Gastroesophageal sphincter (tissue), 4 donors: ENCODE measurements at places on chromosomes 3 and 15.

DNA sequence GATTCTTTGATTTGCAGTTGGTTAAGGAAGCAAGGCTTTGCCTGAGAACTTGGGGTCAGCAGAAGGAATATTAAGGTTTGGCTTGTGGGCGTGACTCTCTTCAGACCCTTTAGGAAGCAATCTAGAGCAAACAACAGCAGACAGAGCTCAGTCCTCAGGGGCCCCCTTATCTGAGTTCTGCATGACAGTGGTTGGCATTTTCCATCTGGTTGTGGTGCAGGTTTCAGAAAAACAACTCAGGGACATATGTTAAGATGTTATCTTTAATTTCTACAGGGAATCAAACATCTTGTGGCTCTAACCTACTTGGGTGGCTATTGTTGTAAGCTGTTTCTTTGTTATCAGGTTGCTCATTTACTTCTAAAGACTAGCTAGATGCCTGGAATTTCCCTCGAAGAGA is 141.4 kb downstream of the VPS8 start:
- no peak for ATAC-seq

DNA sequence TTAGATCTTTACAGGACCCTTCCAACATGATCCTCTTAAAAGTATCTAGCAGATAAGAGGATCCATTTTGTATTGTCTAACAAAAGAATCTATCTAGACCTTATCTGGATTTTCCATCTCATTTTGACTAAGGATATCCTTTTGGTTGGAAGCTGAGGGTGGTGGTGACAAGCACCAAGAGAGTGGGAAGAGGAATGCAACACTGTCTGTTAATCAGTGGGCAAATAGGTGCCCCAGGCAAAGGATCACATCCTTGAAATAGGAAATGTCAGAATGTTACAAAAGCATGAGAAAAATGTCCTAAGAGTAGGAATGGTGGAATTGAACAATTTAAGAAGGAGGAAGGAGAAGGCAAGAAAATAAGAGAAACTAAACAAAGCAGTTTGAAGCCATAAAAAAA is 420.7 kb upstream of the CNTN3 start:
- no peak for ATAC-seq

DNA sequence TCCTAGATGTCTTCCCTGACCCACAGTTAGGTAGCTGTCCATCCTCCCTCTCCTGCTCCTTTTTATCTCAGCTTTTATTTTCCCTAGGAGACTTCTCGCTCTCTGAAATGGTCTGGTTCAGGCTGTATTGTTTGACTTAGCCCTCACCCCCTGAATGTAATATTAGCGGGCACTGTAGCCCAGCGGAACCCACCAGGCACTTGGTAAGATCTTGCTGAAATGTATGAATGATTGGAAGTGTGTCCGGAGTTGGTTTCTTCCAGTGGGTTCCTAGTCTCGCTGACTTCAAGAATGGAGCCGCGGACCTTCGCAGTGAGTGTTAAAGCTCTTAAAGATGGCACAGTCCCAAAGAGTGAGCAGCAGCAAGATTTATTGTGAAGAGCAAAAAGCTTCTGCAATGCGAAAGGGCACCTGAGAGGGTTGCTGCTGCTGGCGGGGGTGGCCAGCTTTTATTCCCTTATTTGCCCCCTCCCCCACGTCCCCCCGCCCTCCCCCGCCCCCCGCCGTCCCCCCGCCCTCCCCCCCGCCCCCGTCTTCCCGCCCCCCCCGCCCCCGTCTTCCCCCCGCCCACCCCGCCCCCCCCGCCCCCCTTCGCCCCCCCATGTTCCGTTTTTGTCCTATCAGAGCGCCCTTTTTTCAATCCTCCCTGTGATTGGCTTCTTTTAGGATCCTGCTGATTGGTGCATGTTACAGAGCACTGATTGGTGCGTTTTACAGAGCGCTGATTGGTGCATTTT is 694 bp upstream of the EEFSEC start:
- peak; percentile 53 for ATAC-seq

- ATAC-seq: no peak
Measured at GRCh38 chr3:139745831-139746230, 68.1 kb upstream of the NMNAT3 start.

DNA sequence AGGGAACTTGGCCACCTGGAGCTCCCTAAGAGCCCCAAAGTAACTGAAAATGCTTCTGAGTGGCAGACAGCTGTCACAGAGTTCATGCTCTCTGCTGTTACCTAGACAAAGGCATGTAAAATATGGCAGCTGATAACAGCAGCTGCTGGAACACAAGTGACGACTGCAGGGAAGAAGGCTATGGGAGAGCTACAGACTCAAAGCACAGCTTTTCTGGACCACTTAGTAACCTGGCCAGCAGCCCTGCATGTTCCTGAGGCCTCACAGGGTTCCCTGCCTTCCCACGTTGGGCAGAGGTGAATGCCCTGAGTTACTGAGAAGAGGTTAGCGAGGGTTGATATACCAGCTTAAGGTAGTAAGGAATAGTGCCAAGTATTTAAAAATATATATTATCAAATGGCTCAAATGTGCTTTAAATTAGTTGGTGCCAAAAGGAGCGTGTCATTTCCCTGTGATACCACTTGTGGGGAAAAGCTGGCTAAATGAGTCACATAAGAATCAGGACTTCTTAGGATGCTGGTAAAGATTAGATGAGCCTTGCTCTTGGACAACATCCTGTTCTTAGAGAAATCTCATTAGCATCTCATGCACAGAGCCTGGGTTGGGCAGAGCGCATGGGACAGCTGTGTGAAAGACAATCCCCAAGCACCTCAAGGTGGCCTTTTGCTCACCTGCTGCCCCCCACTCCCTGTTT is 76.4 kb upstream of the SCN5A start:
- ATAC-seq: no peak

- ATAC-seq: no peak
Measured at GRCh38 chr3:17232442-17232841, 347.7 kb downstream of the PLCL2 start.

GRCh38 chr3:146709969-146710368 is 104.8 kb upstream of the PLSCR5 start:
- ATAC-seq: no peak

GRCh38 chr3:66997560-66998112 is 471 bp upstream of the KBTBD8 start:
- ATAC-seq: no peak

GRCh38 chr15:35210370-35210769 is 125.3 kb upstream of the NANOGP8 start:
- no peak for ATAC-seq

DNA sequence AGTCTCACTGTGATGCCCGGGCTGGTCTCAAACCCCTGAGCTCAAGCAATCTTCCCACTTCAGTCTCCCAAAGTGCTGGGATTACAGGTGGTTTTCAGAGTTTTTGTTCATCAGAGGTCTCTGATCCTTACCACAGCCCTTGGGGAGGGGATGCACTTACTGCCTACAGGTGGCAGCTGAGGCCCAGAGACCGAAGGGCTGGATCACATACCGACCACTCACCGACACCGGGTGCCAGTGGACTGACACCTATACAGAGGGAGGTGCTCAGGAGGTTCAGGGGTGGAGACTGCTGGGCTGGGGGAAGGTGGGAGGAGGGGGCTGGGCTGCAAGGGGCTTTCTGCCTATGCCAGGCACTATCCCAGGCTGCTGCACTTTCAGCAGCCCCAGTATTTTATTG is 19.5 kb downstream of the DUSP7 start:
- ATAC-seq: no peak

GRCh38 chr3:138479438-138479863 is 45.0 kb downstream of the ESYT3 start:
- no peak for ATAC-seq

- no peak for ATAC-seq
Measured at GRCh38 chr3:181899702-181900101, 188.0 kb downstream of the SOX2 start.

DNA sequence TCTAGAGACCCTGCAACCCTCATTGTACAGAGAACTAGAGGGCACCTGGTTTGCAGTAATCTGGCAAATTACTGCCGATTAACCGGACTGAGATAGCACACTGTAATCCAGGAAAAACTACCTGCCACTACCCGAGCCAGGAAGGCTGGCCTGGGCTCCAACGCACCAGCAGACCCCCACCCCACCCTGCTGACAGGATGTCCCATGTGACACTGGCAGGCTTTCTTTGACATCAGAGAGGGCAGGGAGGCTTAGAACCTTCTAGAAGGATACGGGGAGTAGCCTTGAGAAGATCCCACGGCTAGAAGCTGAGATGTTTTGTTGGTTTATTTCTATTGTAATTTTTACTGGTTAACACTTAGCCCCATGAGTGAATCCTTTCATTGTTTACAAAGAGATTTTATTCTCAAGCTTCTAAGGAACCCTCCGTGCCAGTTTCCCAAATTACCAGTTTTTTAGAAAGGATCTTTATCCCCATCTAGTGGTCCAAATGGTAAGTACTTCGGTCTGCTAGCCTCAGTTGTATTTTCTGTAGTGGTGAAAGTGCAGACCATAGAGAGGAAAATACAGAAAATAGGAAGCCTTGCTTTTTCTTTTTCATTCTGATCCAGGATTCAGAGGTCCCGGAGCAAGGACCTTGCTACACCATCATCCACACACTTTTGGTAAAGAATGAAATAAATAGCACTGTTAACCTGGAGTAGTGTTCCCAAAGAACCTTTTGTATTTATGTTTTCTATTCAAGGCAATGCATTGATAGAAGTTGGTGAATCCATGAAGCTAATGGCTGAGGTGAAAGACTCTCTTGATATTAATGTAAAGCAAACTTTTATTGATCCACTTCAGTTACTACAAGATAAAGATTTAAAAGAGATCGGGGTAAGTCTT is 81.9 kb upstream of the ADAMTSL3 start:
- ATAC-seq: no peak

GRCh38 chr3:11282250-11283138 is 10.3 kb downstream of the ATG7 start:
- ATAC-seq: peak; percentile 88

DNA sequence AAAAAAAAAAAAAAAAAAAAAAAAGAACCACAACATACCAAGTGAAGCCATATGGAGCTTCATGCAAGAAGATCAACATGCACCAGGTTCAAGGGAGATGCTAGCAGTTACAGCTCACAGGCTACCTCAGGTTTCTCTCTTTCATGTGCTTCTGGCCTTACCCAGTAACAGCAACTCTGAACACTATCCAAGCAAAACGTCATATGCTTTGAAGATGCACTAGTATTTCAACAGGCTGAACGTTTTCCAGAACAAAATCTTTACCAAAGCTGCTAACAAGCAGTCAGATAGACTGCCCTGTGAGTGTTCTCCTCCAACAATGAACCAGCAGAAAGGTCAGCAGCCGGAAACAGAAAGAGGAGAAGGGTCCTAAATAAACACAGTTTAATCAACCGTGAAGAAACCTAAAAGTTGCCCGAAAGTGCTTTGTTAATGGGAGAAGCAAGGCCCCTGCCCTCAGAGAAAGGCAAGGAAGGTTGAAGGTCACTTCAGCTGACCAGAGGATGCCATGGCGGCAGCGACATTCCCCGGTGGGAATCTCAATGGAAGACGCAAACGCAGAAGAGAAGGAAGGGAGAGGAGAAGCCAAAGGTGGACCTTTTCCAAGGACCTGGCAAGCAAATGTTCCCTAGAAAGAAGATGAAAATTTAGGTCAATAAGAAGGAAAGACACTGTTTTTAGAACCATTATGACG is 80.1 kb downstream of the CCNL1 start:
- no peak for ATAC-seq

DNA sequence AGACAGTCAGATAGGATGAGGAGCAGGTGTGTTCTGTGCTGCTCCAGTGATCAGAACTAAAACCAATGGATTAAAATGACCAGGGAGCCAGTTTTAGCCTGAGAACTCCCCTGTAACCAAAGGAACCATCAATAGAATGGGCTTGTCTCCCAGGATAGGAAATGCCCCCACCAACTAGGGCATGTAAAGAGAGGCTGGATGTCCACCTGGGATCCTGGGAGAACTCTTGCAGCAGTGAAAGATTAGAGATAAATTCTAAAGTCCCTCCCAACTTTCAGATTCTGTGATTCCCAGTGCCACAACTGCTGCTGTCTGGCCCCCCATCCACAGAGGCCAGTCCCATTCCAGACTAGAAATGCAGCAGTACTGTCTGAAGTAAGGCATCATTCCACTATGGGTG is 33.8 kb downstream of the HDC start:
- no peak for ATAC-seq

- ATAC-seq: no peak
Measured at GRCh38 chr15:27137127-27137526, 166.1 kb downstream of the GABRG3 start.

DNA sequence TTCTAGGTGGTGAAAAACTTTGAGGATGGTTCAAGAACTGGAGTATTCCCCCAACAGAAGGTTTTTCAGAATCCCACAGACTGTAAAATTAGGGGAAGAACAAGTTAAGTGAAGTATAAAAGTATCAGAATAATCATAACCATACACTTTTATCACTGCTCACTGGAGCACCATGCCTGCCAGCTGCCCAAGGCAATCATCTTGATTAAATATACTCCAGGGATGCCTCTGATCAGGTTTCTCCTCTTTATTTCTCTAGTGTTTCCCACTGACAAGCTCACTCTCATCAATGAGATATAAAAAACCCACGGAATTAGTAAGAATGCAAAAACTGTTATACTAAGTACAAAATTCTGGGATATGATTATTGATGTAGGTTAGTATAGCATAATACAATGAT is 108.0 kb downstream of the STAG1 start:
- no peak for ATAC-seq

DNA sequence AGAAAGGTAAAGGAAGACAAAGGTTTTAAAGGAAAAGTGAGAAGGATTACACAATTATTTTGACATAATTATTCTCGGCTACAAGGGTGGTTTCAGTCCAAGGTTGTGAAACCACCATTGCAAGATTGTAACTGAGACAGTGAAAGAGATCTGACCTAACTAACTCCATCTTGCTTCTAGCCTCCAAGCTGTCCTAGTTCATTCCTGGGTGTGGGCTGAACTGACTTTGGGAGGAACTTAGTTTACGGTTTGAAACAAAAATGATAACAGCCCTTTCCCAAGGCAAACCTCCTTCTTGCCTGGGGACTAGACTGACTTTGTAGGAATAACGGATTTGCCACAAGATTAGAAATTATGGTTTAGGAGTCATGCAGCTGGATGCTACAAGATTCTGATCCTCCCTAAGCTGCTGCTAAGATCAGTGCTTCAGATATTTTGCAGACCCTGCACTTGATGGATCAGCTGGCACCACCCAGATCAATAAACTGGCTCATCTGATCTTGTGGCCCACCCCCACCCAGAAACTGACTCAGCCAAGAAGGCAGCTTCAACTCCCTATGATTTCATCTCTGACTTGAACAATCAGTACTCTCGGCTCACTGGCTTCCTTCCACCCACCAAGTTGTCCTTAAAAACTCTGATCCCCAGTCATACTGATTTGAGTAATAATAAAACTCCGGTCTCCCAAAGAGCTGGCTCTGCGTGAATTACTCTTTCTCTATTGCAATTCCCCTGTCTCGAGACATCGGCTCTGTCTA is 57.7 kb upstream of the AADACL2 start:
- no peak for ATAC-seq

GRCh38 chr3:152380043-152380442 is 111.3 kb downstream of the MBNL1 start:
- no peak for ATAC-seq
